ENCODE measurements at places on chromosomes 5 and 9. TPM values are rescaled to one million over a fixed set of nuclear protein-coding genes. Genes with fewer than 3 reads are reported as not detected.

DNA sequence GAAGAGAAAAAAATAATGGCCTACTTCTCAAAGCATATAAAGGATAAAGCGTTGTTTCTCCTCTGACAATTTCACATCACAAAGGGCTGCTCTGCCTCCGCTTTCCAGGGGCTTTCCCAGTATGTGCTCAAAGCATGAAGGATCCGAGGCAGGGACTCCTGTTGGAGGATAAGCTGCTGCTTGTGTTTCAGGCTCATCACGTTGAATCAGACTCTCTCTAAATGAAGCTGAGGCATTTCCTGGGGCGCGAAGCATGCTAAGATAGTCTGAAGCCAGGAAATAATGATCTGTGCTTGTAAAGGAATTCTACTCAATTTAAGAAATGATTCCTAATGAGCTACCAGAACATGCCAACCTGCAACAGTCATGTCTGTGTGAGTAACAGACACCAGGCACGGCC is 97.5 kb downstream of the MARCHF11 start:
- no peak for DNase-seq

The PAEP gene
- 0.75 TPM for total RNA-seq

The SLC25A48 gene
- total RNA-seq, result 4.5 TPM

The SPINK13 gene
- not detected for total RNA-seq

DNA sequence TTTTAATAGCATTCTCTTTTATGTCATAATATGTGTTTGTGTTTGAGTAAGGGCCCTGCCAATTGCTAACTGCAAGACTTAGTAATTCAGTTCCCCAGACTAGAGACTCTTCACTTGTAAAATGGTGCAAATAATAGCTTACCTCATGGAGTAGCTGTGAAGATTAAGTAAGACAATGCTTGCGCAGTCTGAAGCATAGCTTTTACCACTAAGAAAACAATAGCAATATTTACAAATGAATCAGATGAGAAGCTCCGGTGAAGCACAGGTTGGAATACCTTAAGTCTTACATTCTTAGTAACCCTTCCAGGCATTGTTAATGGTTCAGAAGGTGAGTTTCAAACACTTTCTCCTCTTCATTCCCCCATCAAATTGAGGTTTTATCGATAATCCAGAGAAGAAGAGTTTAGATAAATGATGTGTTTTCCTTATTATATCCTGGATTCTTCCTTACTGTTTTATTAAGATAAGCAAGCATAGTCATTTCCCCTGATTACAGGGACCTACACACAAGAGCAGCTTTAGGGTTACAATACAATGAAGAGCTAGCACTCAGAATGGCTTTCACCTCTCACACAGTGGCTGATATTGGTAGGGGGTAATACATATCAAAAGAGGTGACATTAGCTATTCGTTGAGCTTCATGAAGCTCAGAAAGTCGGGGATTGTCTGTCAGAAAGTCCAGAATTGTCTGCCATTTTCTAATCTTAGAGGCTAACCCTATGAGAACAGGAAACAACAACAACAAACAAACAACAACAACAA is 96.4 kb upstream of the EDIL3 start:
- no peak for DNase-seq

GRCh38 chr5:91182763-91183162 is 200.4 kb downstream of the ARRDC3 start:
- DNase-seq, result no peak

DNA sequence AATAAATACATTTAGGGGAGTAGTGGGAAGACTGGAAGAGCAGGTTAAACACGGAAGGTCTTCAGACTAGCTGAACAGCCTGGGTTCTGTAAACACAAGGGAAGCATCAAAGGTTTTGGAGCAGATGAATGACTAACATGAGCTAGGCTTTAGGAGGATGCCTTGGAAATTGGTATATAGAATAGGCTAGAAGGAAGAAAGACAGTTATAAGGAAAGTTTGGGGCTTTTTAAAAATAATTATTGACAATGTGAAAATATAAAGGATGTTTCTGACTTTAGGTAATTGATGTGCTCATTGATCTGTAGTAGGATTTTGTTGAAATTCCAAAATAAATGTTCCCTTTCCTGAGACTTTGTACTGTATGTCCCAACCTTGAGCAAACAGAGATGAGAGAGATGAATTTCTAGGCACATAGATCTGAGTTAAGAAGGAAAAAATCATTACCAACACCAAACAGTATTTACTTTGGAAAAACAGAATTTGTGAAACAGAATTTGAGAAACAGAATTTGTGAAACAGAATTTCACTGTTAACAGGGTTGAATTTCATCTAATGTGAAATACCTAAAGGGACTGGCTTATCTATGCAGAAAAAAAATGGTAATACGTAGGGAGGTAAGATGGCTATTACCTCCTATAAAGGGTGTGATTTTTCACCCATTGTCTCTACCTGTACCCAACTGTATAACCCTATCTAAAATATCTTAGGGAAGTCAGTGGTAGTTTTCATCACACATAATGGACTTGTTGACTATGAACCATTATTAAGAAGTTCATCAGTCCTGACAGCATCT is 28.8 kb downstream of the SKP2 start:
- DNase-seq, result peak; percentile 88

GRCh38 chr9:4022435-4023067 is 277.3 kb downstream of the GLIS3 start:
- DNase-seq, result no peak

The CSF1R gene
- not detected for total RNA-seq

DNA sequence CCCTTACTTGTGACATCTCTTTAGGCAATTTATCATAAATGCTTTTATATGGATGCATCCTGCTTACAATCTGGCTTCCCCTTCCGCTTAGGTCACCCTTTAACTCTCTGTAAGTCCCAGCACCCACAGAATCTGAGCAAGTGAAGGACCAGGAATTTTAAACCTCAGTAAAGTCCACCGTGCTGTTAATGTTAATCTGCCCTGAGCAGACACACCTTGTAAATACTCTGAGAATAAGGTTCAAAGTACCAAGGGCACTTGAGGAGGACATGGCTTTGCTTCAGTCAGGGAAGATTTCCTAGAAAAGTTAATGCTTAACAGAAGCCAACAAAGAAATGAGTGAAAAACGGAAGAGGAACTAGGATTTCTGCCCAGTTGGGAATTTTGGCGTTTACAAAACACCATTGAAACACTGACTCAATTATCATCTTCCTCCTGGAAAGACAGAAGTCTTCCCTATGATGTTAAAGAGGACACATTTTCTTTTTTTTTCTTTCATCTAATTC is 26.4 kb upstream of the TTC39B start:
- DNase-seq, result peak; percentile 74

The SLC25A25 gene
- 18.5 TPM for total RNA-seq

The C9orf50 gene
- total RNA-seq, result not detected

GRCh38 chr9:124197177-124198095 is 60.3 kb upstream of the NEK6 start:
- no peak for DNase-seq

GRCh38 chr9:35397216-35397698 is 92.7 kb upstream of the RUSC2 start:
- no peak for DNase-seq

DNA sequence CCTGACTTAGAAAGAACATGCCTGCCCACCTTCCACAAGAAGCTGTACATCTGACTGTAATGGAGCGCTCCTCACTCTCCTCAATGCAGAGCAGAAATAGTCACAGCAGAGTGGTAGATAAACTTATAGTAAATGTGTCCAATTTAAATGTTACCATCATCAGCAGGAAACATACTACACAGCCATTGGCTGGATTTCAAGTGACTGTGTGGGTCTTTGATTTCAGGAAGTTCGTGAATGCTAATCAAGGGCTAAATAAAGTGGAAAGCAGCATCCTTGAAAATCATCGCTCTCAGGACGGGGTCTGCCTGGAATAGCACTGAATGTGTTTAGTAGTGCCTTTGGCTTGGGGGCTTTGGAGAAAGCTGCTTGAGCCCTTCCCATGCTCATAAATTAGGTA is 32.4 kb upstream of the CRHBP start:
- no peak for DNase-seq

DNA sequence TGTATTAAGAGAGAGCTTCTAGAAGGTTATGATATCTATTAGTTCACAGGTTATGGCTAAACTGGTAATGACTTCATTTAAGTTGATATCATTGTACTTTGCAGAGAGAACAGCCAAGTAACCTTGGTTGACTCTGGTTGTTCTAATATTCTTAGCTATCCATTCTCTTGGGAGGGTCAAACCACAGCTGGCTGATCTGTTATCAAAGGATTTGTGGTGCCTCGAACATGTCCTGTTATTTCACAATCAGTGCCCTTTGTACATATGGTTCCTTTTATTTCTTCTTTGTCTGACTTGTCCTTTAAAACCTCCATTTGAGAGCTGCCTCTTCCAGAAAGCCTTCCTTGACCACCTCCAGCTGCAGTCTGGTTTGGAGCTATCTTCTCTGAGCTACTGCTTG is 61.7 kb downstream of the PDE8B start:
- no peak for DNase-seq

- DNase-seq, result no peak
Measured at GRCh38 chr5:33275391-33275790, 165.4 kb upstream of the TARS1 start.

- peak; percentile 82 for DNase-seq
Measured at GRCh38 chr9:136119061-136119882, 597 bp upstream of the TMEM250 start.

- no peak for DNase-seq
Measured at GRCh38 chr5:148684528-148684927, 30.2 kb upstream of the HTR4 start.

DNA sequence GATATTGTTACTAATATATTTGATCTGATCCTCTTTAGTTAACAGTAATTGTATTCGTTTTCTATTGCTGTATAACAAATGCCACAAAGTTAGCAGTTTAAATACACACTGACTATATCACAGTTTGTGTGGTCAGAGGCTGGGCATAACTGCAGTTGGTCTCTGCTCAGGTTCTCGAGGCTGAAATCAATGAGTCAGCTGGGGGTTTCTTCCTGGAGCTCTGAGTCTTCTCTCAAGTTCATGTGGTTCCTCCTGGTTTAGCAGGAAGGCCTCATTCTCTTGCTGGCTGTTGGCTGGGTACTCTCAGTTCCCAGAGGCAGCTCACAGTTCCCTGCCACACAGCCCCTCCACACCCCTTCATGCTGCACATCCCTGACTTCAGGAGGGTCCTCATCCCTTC is 20.7 kb downstream of the COL23A1 start:
- no peak for DNase-seq

The LEAP2 gene
- total RNA-seq, result 23.9 TPM

DNA sequence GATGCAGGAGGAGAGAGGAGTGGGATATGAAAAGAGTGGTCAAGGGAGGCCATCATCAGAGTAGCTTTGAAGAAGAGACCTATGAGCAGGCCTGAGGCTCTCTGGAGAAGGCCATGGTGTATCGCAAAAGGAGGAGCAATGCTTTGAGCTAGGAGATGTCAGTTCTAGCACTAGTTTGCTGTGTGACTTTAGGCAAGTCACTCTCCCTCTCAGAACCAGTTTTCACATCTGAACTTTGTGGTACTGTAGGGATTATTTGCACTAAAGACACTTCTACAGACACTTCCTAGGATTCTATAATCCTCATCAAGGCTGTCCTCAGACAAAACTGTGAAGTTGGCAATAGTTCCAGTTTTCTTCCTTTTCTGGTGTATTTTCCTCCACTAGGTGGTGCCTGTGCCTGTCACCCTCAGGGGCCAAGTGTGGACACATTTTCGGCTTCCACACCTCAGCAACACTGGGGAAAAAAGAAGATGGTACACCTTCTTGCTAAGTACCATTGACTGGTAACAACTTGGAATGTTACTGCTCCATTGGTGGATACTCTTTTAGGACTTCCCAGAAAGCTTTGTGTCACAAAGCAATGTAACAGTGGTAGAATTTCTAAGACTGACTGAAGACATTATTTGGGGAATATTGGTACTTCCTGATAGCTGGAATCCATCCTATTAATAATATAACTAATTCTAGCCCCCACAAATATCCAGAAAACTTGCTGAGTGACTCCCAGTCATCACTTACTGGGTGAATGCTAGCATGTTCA is 9.9 kb downstream of the PAPPA start:
- DNase-seq, result peak; percentile 10

DNA sequence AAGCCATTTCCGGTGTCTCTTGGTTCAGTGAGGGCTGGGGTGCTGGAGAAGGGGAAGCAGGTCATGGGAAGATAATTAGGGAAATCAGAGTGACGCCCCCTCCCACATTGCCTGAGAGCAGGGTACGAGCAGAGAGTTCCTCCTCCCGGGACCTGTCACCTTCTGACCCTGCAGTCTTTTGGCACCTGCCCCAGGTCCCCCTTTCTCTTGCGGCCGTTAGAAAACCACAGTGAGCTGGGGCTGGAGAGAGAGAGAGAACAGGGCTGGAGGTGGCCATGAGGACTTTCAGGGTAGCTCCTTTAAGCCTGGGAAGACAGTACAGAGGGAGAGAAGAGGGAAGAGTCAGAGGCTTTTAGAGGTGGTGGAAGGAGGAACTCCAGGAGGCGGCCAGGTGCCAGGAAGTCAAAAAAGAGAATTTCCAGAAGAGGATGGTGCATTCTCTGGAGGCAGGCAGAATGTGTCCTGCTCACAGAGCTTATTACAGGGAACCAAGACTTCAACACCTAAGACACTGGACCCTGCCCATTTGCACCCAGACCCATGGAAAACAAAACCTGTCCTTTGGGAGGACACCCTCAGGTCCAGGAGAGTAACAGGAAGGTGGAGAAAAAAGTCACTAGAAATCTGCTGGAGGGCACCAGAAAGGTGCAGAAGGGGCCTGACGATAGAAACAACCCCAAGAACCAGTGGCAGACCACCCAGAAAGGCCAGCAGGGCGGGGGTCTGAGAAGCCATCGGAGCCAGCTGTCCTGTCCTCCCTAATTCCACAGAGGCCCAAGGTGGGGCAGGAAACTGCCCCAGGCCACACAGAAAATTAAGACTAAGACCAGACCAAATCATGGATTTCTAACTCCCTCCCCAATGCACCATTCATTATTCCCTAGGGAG is 6.5 kb upstream of the ACSL6 start:
- DNase-seq, result no peak

DNA sequence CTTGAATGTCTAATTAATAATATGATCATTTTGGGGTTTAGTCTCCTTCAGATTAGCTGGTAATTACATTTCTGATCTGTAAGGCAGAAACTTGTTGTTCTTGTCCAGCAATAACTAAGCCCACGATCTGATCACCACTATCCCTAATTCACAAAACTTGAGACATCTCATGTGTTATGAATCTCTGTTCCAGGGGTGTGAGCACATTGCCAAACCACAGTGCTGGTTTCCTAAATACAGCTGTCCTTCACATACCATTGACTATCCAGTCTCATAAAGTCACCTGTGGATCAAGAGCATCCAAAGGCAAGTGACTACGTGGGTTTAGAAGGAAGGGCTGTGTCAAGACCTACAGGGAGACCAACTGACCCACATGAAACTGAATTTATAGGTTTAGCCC is 134.1 kb upstream of the PRLR start:
- no peak for DNase-seq

- peak; percentile 10 for DNase-seq
Measured at GRCh38 chr5:141560725-141561483, 57.9 kb downstream of the DIAPH1 start.
